ENCODE measurements at places on chromosomes 7 and 10.

DNA sequence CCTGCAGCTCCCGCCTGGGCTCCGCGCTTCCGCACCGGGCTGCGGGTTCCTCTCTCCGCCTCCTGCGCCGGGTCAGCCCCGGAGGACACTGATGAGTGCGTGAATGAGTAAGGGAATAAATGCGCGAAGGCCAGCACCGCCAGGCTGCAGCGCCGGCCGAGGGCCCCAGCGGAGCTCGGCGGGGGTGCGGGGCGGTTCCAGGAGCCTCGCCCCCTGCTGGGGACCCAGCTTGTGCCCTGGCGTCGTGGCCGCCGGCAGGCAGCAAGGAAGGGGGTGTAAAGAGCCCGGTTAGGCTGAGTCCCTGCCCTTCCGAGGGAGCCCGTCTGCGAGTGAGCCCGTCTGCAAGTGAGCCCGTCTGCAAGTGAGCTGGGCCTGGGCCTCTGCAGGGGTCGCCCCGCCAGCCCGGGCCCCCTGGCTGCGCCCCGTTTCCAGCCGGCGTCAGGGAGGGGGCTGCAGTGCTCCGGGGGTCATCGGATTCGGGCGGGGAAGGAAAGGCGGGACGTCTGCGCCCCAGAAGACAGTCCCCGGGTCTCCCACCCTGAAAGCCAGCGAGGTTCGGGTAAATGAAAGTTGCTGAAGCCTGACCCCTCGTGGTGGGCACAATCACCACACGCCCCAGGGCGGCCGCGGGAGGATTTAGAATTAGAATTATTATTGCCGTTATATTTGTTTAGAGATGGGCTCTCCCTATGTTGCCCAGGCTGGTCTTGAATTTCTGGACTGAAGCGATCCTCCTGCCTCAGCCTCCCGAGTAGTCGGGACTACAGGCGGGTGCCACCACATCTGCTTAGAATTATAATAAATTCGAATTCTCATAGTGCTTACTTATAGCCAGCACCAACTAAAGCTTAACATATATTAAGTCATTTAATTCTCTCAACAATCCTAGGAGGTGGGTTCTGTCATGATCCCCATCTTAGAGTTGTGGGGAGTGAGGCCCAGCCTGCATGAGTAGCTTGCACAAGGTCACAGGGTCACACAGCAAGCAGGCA is 8.6 kb upstream of the CRYGN start:
- no peaks in the 10 kb centered on the region for H3K4me1 ChIP-seq
- H3K27ac ChIP-seq, result no peak overlapping the region
- peak; percentile 75 for DNase-seq
- peaks cover 10% of the 10 kb centered on the region for H3K27me3 ChIP-seq
- H3K4me3 ChIP-seq, result peak overlapping the region; percentile 78
- H3K36me3 ChIP-seq, result no peaks in the 10 kb centered on the region

GRCh38 chr10:86938260-86938659 is 19.2 kb downstream of the MMRN2 start:
- H3K4me3 ChIP-seq, result no peak overlapping the region
- H3K27me3 ChIP-seq, result no peaks in the 10 kb centered on the region
- peaks cover 2% of the 10 kb centered on the region for H3K4me1 ChIP-seq
- H3K36me3 ChIP-seq, result no peaks in the 10 kb centered on the region
- no peak for DNase-seq

GRCh38 chr7:83852136-83852535 is 203.2 kb upstream of the SEMA3E start:
- DNase-seq, result no peak
- no peak overlapping the region for H3K27ac ChIP-seq
- H3K36me3 ChIP-seq, result no peaks in the 10 kb centered on the region
- no peaks in the 10 kb centered on the region for H3K27me3 ChIP-seq
- H3K4me1 ChIP-seq, result no peaks in the 10 kb centered on the region
- H3K4me3 ChIP-seq, result no peak overlapping the region

DNA sequence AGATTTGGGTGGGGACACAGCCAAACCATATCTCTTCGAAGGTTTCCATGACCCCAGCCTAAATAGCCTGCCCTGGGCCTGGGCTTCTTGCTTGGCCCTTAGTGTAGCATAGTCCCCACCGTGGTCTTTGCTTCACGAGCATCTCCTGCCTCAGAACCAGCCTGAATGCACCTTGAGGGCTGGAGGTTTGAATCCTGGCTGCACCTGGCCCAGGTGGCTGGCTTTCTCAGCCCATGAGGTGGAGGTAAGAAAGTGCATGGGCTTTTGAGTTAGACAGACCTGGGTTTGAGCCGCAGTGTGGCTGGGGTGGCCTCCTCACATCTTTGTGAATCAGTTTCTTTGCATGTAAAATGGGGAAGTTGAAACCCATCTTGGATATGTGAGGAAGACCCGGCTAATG is 24.2 kb upstream of the PCBD1 start:
- no peak overlapping the region for H3K4me3 ChIP-seq
- peaks cover 15% of the 10 kb centered on the region for H3K27me3 ChIP-seq
- no peak for DNase-seq
- H3K36me3 ChIP-seq, result peaks cover 2% of the 10 kb centered on the region
- H3K27ac ChIP-seq, result no peak overlapping the region

GRCh38 chr7:151313857-151314256 is 27.8 kb upstream of the NUB1 start:
- H3K4me3 ChIP-seq, result no peak overlapping the region
- no peaks in the 10 kb centered on the region for H3K27me3 ChIP-seq
- DNase-seq, result no peak
- peaks cover 3% of the 10 kb centered on the region for H3K4me1 ChIP-seq
- no peak overlapping the region for H3K27ac ChIP-seq
- peaks cover 3% of the 10 kb centered on the region for H3K36me3 ChIP-seq

DNA sequence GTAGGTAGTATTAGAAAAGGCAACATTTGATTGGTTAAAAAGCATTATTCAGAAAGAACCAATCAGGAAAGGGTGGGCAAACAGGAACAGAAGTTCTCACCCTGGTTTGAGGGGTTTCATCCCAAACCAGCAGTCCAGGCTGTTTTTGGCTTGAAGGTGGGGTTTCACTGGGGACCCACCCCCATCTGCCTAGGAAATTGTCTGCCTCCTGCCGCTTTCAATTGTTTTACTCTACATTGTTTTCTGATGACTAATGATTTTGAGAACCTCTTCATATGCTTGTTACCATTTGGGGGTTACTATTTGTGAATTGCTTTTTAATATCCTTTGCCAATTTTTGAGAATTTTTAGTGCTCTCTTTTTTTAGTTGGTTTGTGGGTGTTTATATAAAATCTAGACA is 3.3 kb upstream of the PCBD1 start:
- no peak overlapping the region for H3K27ac ChIP-seq
- no peak overlapping the region for H3K4me3 ChIP-seq
- no peak for DNase-seq
- no peaks in the 10 kb centered on the region for H3K27me3 ChIP-seq
- no peaks in the 10 kb centered on the region for H3K36me3 ChIP-seq
- peaks cover 3% of the 10 kb centered on the region for H3K4me1 ChIP-seq

DNA sequence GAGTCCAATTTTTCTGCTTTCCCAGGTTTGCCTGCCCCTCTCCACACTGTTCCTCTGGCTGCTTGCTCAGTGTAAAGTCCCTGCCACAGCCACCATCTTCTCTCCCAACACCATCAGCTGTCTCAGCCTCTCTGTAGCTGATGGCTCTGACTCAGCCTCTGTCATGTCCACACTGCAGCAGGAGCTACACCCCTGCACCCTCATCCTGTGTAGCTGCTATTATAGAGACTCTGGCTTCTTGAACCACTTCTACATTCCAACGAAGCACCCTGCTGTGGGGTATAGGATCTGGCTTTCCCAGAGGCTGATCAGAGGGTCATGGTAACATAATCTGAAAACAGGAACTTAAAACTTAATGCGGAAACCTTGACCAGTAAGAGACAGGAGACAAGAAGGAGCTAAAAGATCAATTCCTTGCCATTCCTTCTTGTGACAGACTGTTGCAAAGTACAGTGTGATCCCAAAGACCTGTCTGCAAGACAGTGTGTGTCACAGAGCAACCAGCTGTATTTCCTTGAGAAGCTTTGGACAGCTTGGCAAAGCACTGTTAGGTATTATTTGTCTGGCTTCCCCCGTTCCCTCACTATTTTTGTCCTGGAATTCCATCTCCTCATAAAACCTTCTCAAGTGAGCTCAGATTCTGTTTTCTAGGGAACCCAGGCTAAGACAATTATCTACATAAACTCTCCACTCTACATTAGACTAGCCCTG is 42.3 kb downstream of the NRCAM start:
- no peak for DNase-seq
- peaks cover 5% of the 10 kb centered on the region for H3K36me3 ChIP-seq
- peaks cover 2% of the 10 kb centered on the region for H3K27me3 ChIP-seq

DNA sequence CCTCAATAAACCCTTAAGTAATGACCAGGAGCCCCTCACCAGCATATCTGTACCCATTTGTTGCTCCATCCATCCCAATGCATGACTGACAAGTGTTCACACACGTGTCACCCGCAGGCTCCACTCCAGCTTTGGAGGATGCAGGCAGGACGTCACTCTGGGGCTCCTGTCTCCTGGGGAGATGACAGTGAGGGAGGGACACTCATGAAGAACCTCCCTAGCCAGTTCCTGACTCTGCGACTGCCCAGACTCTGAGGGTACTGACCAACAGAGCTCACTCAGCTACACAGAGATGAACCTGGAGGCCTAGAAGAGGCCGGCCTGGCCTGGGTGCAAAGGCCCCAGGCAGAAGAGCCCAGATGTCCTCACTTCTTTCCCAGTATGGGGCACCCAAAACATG is 135.1 kb upstream of the RET start:
- H3K4me3 ChIP-seq, result no peak overlapping the region
- no peaks in the 10 kb centered on the region for H3K4me1 ChIP-seq
- H3K27ac ChIP-seq, result no peak overlapping the region

GRCh38 chr10:43077421-43078171 is 727 bp downstream of the RET start:
- H3K4me1 ChIP-seq, result peaks cover 3% of the 10 kb centered on the region
- no peak overlapping the region for H3K27ac ChIP-seq
- no peak for DNase-seq
- H3K27me3 ChIP-seq, result peaks cover 27% of the 10 kb centered on the region
- H3K36me3 ChIP-seq, result no peaks in the 10 kb centered on the region

- no peak for DNase-seq
- H3K36me3 ChIP-seq, result peaks cover 27% of the 10 kb centered on the region
- peaks cover 16% of the 10 kb centered on the region for H3K4me1 ChIP-seq
- H3K4me3 ChIP-seq, result no peak overlapping the region
These were observed 82.9 kb downstream of the LRRC4 start for GRCh38 chr7:127948312-127948711.

DNA sequence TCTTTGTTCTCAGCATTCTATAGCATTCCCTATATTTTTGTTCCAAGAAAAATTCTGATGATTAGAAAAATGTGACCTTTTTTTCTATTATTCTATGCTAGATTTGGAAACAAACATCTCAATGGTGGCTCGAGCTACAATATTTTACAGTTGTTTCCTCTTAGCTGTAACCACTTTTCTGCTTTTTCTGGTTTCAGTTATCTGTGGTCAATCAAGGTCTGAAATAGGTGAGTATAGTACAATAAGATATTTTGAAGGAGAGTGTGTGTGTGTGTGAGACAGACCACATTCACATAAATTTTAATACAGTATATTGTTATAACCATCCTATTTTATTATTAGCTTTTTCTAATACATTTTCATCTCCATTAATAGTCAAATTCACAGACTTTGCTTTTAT is 564.5 kb upstream of the GHITM start:
- no peak overlapping the region for H3K4me3 ChIP-seq
- no peaks in the 10 kb centered on the region for H3K36me3 ChIP-seq
- H3K27ac ChIP-seq, result no peak overlapping the region
- H3K27me3 ChIP-seq, result no peaks in the 10 kb centered on the region
- no peaks in the 10 kb centered on the region for H3K4me1 ChIP-seq

GRCh38 chr10:68106656-68107055 is 2.6 kb upstream of the MYPN start:
- no peak overlapping the region for H3K27ac ChIP-seq
- H3K27me3 ChIP-seq, result no peaks in the 10 kb centered on the region
- H3K4me1 ChIP-seq, result no peaks in the 10 kb centered on the region

- no peaks in the 10 kb centered on the region for H3K4me1 ChIP-seq
- no peak for DNase-seq
- H3K27me3 ChIP-seq, result no peaks in the 10 kb centered on the region
- no peak overlapping the region for H3K4me3 ChIP-seq
- no peak overlapping the region for H3K27ac ChIP-seq
These were observed 354.7 kb downstream of the HGF start for GRCh38 chr7:81415181-81415580.

DNA sequence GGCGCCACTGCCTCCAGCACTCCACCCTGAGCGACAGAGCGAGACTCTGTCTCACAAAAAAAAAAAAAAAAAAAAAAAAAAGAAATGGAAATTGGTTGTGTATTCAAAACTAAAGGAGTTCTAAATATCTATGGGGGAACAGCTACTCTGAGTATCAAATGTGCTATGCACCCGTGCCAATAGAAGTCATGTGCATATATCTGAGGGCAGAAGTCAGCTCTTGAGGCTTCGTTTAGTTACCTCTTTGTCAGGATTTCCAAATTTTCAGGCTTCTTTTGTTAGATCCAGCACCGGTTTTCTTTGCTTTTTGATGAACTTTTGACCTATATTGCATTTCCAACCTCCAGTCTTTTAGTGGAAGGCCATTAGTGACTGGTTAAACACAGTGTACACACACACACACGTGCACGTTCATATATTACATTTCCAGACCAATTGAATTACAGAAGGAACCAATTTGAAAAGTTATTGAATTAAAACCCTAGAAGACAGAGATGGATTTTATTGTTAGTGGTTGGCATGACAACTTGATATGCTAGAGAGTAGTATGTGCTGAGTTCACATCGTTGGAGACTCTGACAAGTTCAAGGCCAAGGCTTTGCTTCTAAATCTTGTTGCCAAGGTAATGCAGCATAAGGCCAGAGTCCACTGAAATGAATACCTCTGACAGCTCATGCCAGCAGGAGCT is 33.1 kb upstream of the ADD3 start:
- H3K4me3 ChIP-seq, result no peak overlapping the region
- H3K27ac ChIP-seq, result no peak overlapping the region
- no peaks in the 10 kb centered on the region for H3K27me3 ChIP-seq
- DNase-seq, result no peak
- H3K36me3 ChIP-seq, result no peaks in the 10 kb centered on the region

DNA sequence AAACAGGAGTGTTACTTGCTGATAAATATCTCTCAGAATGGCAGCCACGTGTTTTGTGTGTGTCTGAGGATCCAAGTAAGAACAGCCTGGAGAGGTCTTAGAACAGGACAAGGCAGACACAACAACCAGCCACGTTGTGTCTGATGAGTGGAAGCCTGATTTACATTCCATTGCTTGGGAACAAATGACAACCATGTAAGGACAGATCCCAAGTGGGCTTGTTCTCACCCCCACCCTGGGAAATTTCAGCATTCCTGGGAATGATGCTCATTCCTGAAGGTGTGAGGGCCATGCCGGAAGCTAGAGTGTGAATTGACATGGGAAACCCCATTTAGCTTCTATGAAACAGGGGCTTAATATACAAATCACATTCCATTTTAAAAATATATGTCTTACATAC is 35.9 kb downstream of the IL6 start:
- H3K27ac ChIP-seq, result no peak overlapping the region
- no peaks in the 10 kb centered on the region for H3K27me3 ChIP-seq
- no peak for DNase-seq
- no peak overlapping the region for H3K4me3 ChIP-seq
- H3K4me1 ChIP-seq, result peaks cover 13% of the 10 kb centered on the region

- peaks cover 5% of the 10 kb centered on the region for H3K27me3 ChIP-seq
- H3K27ac ChIP-seq, result no peak overlapping the region
- H3K4me3 ChIP-seq, result no peak overlapping the region
These were observed 187.6 kb downstream of the PLXNA4 start for GRCh38 chr7:132388688-132389087.

- no peak overlapping the region for H3K27ac ChIP-seq
- no peaks in the 10 kb centered on the region for H3K36me3 ChIP-seq
- DNase-seq, result no peak
- no peaks in the 10 kb centered on the region for H3K27me3 ChIP-seq
- H3K4me1 ChIP-seq, result peaks cover 41% of the 10 kb centered on the region
These were observed 253.7 kb downstream of the PTEN start for GRCh38 chr10:88116971-88117626.

All from memory B cell (primary cell).